Suppressor macrophage (primary cell): ENCODE measurements at places on chromosomes 11 and 22.

- no peak for DNase-seq
These were observed 9.2 kb upstream of the PHF21A start for GRCh38 chr11:46130286-46130940.

DNA sequence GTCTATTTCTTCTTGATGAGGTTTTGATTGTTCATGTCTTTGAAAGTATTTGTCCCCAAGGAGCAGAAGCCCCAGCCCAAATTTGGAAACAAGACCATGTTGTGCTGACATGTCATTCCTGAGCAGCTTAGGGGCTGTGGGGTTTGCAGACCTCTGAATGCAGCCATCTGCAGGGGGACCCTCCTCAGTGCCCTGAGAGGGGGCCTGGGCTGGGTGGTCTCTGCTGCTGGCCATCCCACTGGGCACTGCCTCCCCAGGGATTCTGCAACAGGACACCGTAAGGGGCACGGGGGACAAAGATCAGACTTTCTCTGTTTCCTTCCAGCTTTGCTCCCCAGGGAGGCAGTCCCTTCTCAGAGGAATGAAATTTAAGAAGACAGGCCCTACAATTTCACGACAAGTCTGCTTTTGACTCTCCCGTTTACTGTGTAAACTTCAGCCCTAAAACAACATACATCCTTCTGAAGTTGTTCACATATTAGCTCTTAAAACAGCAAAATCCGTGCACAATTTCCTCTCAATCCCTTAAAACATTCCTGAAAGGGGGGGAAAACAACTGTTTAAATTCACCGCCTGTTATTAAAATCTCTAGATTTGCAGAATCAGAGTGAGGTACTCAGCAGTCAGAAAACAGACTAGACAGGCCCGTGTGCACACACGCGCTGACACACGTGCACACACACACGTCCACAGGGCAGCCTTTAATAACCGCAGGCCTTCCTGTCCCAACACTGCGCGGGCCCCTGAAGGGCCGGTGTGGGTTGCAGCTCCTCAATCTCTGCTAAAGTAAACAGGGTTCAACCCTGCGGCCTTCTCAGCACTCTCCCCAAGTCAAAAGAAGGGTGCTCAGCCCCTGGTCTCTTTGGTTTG lies 109.8 kb downstream of the KCNQ1 start:
- no peak for DNase-seq

- peak; percentile 46 for DNase-seq
These were observed 86.6 kb downstream of the MAML2 start for GRCh38 chr11:96256215-96257011.

DNA sequence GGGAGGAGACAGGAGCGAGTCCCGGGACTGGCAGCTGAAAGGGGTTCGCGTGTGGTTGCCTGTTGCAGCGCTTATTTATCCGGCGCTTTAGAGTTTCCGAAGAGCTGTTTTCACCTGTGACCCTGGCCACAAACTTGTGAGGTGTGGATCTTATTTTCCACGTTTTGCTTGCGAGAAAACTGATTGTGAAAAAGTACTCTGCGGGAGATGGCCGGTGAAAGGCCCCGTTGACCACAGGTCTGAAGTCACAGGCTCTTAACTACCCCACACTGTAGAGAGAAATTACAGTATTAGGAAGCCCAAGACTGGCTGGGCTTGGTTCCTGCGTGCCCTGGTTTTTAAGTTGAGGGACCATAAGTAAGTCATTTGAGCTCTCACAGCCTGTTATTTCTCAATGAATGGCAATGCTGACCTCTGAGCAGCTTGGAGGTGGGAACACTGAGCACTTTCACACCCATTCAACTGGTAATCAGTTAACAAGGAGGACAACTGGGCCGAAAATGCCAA lies 379 bp upstream of the RAB38 start:
- peak; percentile 40 for DNase-seq

- DNase-seq = no peak
These were observed 100.1 kb downstream of the ATXN10 start for GRCh38 chr22:45771711-45772110.

- DNase-seq = peak; percentile 21
These were observed 3.0 kb upstream of the SLC43A3 start for GRCh38 chr11:57429946-57430345.

- DNase-seq = no peak
These were observed 11.3 kb upstream of the PIM3 start for GRCh38 chr22:49948958-49949913.

DNA sequence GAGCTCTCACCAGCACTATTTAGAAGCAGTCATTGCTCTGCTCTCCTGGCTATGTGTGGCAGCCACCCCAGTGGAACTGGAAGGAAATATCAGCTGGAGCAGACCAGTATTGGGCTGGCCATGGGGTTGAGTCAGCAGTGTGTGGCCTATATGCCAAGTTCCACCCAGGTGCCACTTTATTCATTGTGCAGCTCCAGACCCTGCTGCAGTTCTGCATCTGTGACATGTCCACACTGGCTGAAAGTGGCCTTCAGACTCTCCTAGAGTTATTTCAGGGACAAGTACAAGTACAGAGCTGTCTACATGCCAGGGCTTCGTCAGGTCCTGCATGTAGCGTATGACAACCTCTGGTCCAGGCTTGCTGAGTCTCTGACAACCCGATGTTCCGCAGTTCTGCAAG lies 55.2 kb downstream of the CABIN1 start:
- DNase-seq = no peak

DNA sequence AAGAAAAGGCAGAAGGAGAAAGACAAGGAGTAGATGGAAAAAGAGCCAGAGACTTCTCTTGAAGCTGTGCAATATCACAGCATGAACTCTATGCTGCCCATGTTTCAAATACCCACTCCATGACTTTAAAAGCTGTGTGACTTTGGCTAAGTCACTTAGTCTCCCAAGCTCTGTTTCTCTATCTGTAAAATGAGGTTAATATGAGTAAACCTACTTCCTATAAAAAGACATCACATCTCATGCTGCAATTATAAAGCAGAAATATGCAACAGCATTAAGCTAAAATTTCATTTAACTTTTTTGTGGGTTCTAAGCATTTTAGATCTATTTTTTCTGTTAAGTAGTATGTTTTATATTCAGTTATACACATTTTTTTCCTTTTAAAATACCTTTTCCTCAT lies 11.6 kb downstream of the DGCR2 start:
- DNase-seq = peak; percentile 42
